CD8-positive, alpha-beta memory T cell (primary cell): ENCODE measurements at places on chromosomes 13 and 19.
A peak's percentile ranks its signal among the peaks of the same experiment; 100 is the strongest.

DNA sequence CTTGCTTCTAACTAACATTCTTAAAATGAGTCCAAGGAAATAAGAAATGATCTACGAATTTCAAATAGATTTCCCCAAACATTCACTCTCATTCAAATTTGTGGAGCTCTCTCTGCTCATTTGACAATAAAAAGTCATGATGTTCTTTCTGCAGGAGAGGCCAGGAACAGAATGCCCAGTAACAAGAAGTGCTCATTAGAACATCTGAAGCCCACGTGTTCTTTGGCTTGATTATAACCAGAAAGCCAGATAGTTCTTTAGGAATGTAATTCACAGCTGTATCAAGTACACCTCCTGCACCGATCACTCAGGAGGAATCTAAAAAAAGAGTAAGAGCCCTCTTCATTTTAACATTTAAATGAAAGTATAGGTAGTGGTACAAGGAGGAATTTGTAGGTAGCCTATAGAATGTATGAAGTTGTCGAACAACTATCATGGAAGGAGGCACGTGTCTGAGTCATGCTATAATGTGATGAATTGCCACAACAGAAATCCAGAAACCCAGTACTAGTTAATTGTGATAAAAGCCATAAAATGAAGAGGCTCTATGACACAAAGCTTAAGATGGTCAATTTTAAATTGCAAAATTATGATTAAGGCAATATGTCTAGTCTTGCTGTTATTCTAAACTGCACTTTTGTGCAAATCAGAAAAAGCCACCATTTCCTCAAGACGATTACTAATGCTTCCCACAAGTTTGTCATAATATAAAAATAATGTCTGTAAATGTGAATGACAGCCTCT is 12.8 kb downstream of the MEDAG start:
- DNase-seq = no peak

- no peak for DNase-seq
Observed at GRCh38 chr19:15374105-15374651, 5.4 kb downstream of the AKAP8 start.

GRCh38 chr19:18029617-18030338 is 21.8 kb downstream of the ARRDC2 start:
- DNase-seq = no peak

DNA sequence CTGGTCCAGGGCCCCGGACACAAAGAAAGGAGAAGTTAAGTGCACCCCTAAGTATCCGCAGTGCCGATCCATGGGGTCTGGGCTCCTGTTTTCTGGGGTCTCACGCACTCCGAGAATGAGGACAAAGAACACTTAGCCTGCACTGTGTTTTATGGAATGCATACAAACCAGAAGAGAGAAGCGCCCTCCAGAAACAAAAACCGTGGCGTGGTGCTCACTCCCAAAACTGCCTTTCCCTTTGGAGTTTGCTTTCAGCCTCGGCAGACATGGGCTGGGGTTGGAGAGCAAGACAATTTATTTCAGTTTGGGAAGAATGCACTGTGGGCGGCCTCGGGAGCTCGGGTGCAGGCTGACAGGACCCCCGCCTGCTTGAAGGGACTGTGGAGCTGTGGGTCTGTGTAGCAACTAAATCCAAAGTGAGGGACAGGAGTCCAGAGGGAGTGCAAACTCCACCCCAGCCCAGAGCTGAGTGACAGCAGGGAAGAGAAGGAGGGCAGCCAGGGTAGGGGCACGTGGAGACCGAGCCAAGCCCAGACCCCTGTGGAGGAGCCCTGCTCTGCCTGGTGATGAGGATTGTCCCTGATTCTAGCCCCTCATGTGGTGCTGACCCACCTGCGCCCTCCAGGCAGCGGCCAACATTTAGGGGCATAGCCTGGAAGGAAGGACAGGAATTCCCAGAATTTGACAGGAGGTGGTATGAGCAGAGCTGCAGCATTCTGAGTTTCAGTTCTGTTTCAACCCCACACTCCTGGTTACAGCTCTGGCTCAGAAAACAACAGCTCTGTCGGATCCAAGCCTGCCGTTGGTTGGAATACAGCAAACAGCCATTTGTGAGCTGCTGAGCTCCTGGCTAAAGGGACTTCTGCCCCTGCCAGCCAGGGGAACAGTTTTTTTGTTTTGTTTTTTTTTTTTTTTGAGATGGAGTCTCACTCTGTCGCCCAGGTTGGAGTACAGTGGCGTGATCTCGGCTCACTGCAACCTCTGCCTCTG is 37.8 kb upstream of the POP4 start:
- DNase-seq = no peak

GRCh38 chr19:35044317-35045117 is 3.0 kb downstream of the HPN start:
- peak; percentile 54 for DNase-seq

GRCh38 chr13:75052616-75053015 is 429.4 kb downstream of the TBC1D4 start:
- DNase-seq = no peak
